ENCODE measurements at places on chromosomes 1 and 21. TPM values are rescaled to one million over a fixed set of nuclear protein-coding genes. Genes with fewer than 3 reads are reported as not detected.

The LAMC2 gene
- total RNA-seq: 0.69 TPM

The JAM2 gene
- 2.5 TPM for total RNA-seq

The SAMD13 gene
- total RNA-seq: 0.47 TPM

The ARHGAP29 gene
- 17.6 TPM for total RNA-seq

The TFF1 gene
- total RNA-seq: not detected

The FCGR1A gene
- 9.4 TPM for total RNA-seq

The DCST1 gene
- not detected for total RNA-seq

The MYOM3 gene
- 0.12 TPM for total RNA-seq

The NCF2 gene
- total RNA-seq: 3.0 TPM

The DONSON gene
- total RNA-seq: 12.7 TPM

The ARMH1 gene
- 4.3 TPM for total RNA-seq

The OR6K2 gene
- not detected for total RNA-seq

The CAPZB gene
- total RNA-seq: 53.5 TPM

The S100A4 gene
- 21.6 TPM for total RNA-seq

The C1orf116 gene
- 0.34 TPM for total RNA-seq

The ADORA3 gene
- 2.7 TPM for total RNA-seq

The ECM1 gene
- total RNA-seq: 15.7 TPM
